Lung (tissue), 17 donors: ENCODE measurements at places on chromosomes 2 and 18. TPM values are rescaled to one million over a fixed set of nuclear protein-coding genes. Genes with fewer than 3 reads are reported as not detected.

AKAIN1 gene
- not detected for total RNA-seq

BIN1 gene
- 41.7 TPM for total RNA-seq

- no peaks in the 10 kb centered on the region for H3K36me3 ChIP-seq
- H3K27me3 ChIP-seq = no peaks in the 10 kb centered on the region
- H3K4me1 ChIP-seq = no peaks in the 10 kb centered on the region
- H3K27ac ChIP-seq = peak overlapping the region; percentile 37
- no peak for DNase-seq
These were observed 27.1 kb downstream of the SH2D6 start for GRCh38 chr2:85445316-85446295.

MDH1B gene
- 10.9 TPM for total RNA-seq

- H3K4me1 ChIP-seq = no peaks in the 10 kb centered on the region
- H3K27ac ChIP-seq = no peak overlapping the region
- H3K27me3 ChIP-seq = no peaks in the 10 kb centered on the region
- no peak overlapping the region for H3K4me3 ChIP-seq
These were observed 793.0 kb upstream of the ACVR2A start for GRCh38 chr2:147051814-147052213.

DNA sequence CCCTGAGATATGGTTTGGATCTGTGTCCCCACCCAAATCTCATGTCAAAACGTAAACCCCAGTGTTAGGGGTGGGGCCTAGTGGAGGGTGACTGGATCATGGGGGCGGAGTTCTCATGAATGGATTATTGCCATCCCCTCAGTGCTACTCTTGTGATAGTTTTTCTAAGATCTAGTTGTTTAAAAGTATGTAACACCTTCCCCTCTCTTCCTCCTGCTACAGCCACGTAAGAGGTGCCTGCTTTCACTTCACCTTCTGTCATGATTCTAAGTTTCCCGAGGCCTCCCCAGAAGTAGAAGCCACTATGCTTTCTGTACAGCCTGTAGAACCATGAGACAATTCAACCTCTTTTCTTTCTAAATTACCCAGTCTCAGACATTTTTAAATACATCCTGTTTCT lies 16.9 kb downstream of the PUM2 start:
- H3K4me3 ChIP-seq = no peak overlapping the region
- H3K27me3 ChIP-seq = no peaks in the 10 kb centered on the region
- H3K4me1 ChIP-seq = no peaks in the 10 kb centered on the region

- H3K27me3 ChIP-seq = no peaks in the 10 kb centered on the region
- no peak overlapping the region for H3K4me3 ChIP-seq
- H3K4me1 ChIP-seq = no peaks in the 10 kb centered on the region
- no peak for DNase-seq
These were observed 76.9 kb downstream of the NXPH2 start for GRCh38 chr2:138703242-138703641.

SLC11A1 gene
- total RNA-seq = 57.6 TPM

- H3K4me3 ChIP-seq = no peak overlapping the region
- no peaks in the 10 kb centered on the region for H3K36me3 ChIP-seq
These were observed 43.6 kb upstream of the TCF7L1 start for GRCh38 chr2:85089585-85089984.

- H3K27me3 ChIP-seq = no peaks in the 10 kb centered on the region
- no peak for DNase-seq
- H3K4me1 ChIP-seq = no peaks in the 10 kb centered on the region
- no peak overlapping the region for H3K27ac ChIP-seq
- H3K4me3 ChIP-seq = no peak overlapping the region
- peaks cover 20% of the 10 kb centered on the region for H3K36me3 ChIP-seq
These were observed 11.0 kb downstream of the ERFE start for GRCh38 chr2:238169708-238170251.

GRCh38 chr2:68757081-68757480 lies 22.5 kb downstream of the ARHGAP25 start:
- no peaks in the 10 kb centered on the region for H3K36me3 ChIP-seq
- H3K4me3 ChIP-seq = no peak overlapping the region
- no peaks in the 10 kb centered on the region for H3K27me3 ChIP-seq
- no peaks in the 10 kb centered on the region for H3K4me1 ChIP-seq

GRCh38 chr18:10195529-10195928 lies 258.9 kb upstream of the APCDD1 start:
- no peak overlapping the region for H3K4me3 ChIP-seq
- no peak overlapping the region for H3K27ac ChIP-seq
- H3K27me3 ChIP-seq = no peaks in the 10 kb centered on the region
- no peaks in the 10 kb centered on the region for H3K4me1 ChIP-seq

GRCh38 chr2:98606431-98606830 lies 1.9 kb downstream of the COA5 start:
- H3K4me1 ChIP-seq = peaks cover 8% of the 10 kb centered on the region
- H3K27me3 ChIP-seq = no peaks in the 10 kb centered on the region
- H3K36me3 ChIP-seq = peaks cover 15% of the 10 kb centered on the region
- H3K4me3 ChIP-seq = no peak overlapping the region
- DNase-seq = no peak

- no peak overlapping the region for H3K27ac ChIP-seq
- H3K27me3 ChIP-seq = no peaks in the 10 kb centered on the region
- no peaks in the 10 kb centered on the region for H3K4me1 ChIP-seq
- H3K4me3 ChIP-seq = no peak overlapping the region
- no peak for DNase-seq
These were observed 236.8 kb downstream of the CAMKMT start for GRCh38 chr2:44598330-44599119.

DNA sequence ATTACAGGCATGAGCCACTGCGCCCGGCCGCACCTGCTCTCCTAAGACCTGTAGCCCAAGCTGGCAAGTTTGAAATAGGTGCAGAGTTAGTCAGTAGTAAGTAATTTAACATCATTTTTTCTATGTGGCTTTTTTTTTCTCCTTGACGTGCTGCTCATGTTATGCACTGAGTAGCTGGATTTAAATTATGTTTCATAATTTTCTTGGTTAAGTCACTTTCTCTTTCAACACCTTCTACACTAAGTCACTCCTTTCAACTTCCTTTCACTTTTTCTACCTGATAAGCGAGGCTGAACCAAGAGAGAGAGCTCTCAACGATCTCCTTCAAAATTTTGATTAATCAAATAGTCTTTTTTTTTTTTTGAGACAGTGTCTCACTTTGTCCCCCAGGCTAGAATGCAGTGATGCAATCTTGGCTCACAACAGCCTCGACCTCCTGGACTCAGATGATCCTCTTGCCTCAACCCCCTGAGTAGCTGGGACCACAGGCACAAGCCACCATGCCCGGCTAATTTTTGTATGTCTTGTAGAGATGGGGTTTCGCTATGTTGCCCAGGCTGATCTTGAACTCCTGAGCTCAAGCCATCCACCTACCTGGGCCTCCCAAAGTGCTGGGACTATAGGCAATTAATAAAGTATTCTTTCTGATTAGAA lies 13.1 kb downstream of the CASP8 start:
- DNase-seq = no peak
- H3K27me3 ChIP-seq = no peaks in the 10 kb centered on the region
- H3K4me3 ChIP-seq = no peak overlapping the region
- H3K36me3 ChIP-seq = peaks cover 25% of the 10 kb centered on the region
- no peak overlapping the region for H3K27ac ChIP-seq
- H3K4me1 ChIP-seq = no peaks in the 10 kb centered on the region

CNDP1 gene
- total RNA-seq = not detected

GRCh38 chr2:12253167-12253778 lies 463.5 kb upstream of the TRIB2 start:
- H3K36me3 ChIP-seq = no peaks in the 10 kb centered on the region
- H3K4me3 ChIP-seq = no peak overlapping the region
- H3K27ac ChIP-seq = no peak overlapping the region
- no peaks in the 10 kb centered on the region for H3K27me3 ChIP-seq

GRCh38 chr18:63365876-63366212 lies 1.2 kb downstream of the KDSR start:
- no peaks in the 10 kb centered on the region for H3K27me3 ChIP-seq
- peaks cover 11% of the 10 kb centered on the region for H3K4me1 ChIP-seq

DNA sequence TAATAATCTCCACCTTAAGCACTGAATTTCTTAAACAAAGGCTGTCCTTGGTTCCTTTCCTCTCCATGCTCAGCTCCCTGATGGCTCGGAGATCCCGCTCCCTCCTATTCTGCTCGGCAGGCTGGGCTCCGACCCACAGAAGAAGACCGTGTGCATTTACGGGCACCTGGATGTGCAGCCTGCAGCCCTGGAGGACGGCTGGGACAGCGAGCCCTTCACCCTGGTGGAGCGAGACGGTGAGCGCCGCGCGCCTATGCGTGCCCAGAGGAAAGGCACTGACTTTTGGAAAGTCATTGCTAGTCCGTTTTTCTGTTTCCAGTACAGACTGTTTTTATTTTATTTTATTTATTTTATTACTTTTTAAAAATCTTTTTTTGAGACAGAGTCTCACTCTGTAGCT lies 9.6 kb downstream of the CNDP2 start:
- H3K27ac ChIP-seq = no peak overlapping the region
- no peaks in the 10 kb centered on the region for H3K27me3 ChIP-seq
- no peak overlapping the region for H3K4me3 ChIP-seq
- no peaks in the 10 kb centered on the region for H3K4me1 ChIP-seq
- no peak for DNase-seq

DNA sequence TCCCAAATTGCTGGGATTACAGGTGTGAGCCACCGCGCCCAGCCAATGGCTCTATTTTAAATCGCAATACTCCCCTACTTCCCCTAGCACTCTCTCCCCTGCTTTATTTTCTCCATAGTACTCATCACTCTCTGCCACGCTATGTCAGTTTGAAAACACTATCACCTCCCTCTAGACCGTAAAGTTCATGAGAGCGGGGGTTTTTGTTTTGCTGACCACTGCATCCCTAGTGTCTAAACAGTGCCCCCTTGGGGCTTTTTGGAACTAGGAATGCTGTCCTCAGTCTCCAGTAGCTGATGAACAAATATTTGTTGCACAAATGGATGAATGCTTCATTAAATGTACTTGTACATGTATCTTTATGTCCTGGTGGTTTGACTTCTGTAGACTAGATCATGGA lies 44.1 kb downstream of the ATOH8 start:
- peaks cover 3% of the 10 kb centered on the region for H3K36me3 ChIP-seq
- DNase-seq = peak; percentile 64
- H3K4me3 ChIP-seq = no peak overlapping the region
- no peak overlapping the region for H3K27ac ChIP-seq

DNA sequence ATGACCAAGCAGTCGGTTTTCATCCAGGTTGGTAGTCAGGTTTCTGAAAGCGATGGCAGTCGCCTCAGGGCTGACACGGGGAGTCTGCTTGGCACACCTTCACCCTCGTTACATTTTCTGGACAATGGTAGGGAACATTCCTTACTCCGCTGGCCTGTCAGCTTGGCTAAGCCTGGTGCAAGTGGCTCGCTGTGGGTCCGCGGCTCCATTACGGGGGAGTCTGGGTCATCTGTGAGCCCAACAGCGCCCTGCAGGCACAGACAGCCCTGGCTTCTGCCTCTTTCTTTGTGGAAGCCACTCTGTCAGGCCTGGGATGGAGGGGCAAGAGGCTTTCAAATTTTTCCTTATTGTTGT lies 95.6 kb downstream of the HDAC4 start:
- no peaks in the 10 kb centered on the region for H3K36me3 ChIP-seq
- no peak overlapping the region for H3K4me3 ChIP-seq
- no peaks in the 10 kb centered on the region for H3K27me3 ChIP-seq

- no peak overlapping the region for H3K4me3 ChIP-seq
- H3K36me3 ChIP-seq = peaks cover 14% of the 10 kb centered on the region
- no peak overlapping the region for H3K27ac ChIP-seq
- H3K27me3 ChIP-seq = no peaks in the 10 kb centered on the region
These were observed 17.1 kb downstream of the ATOH8 start for GRCh38 chr2:85770786-85771409.

MRPL19 gene
- total RNA-seq = 41.7 TPM

DNA sequence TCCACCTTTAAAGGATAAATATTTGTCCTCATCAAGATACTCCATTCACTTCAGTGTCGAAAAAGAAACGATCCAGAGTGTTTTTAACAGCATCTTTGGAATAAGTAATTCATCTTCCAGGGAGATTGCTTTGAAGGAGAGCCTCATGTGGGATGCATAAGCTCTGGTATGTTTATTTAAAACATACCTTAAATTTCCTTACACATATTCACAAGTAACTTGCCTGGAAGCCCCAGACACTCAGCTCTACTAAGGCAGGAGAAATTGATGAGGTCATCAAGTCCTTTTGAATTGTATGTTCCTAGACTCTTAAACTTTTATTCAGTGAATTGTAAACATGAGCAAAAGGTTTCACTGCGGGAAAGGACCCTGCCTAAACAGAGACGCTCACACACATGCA lies 103.0 kb downstream of the CDK15 start:
- H3K36me3 ChIP-seq = no peaks in the 10 kb centered on the region
- H3K27ac ChIP-seq = no peak overlapping the region
- H3K4me1 ChIP-seq = peaks cover 16% of the 10 kb centered on the region
- no peaks in the 10 kb centered on the region for H3K27me3 ChIP-seq

- no peak overlapping the region for H3K4me3 ChIP-seq
- H3K27ac ChIP-seq = no peak overlapping the region
- no peak for DNase-seq
- peaks cover 10% of the 10 kb centered on the region for H3K4me1 ChIP-seq
- no peaks in the 10 kb centered on the region for H3K27me3 ChIP-seq
These were observed 88.8 kb downstream of the UXS1 start for GRCh38 chr2:106105151-106105922.

GRCh38 chr2:15594291-15595256 lies 2.9 kb downstream of the DDX1 start:
- no peak overlapping the region for H3K27ac ChIP-seq
- H3K4me3 ChIP-seq = no peak overlapping the region
- H3K27me3 ChIP-seq = no peaks in the 10 kb centered on the region
- H3K4me1 ChIP-seq = no peaks in the 10 kb centered on the region
- peaks cover 22% of the 10 kb centered on the region for H3K36me3 ChIP-seq
- DNase-seq = no peak

MARS2 gene
- total RNA-seq = 7.2 TPM

GRCh38 chr2:157932480-157933159 lies 56.5 kb upstream of the ACVR1 start:
- H3K27ac ChIP-seq = no peak overlapping the region
- H3K27me3 ChIP-seq = no peaks in the 10 kb centered on the region
- peaks cover 7% of the 10 kb centered on the region for H3K4me1 ChIP-seq
- H3K36me3 ChIP-seq = no peaks in the 10 kb centered on the region

DNA sequence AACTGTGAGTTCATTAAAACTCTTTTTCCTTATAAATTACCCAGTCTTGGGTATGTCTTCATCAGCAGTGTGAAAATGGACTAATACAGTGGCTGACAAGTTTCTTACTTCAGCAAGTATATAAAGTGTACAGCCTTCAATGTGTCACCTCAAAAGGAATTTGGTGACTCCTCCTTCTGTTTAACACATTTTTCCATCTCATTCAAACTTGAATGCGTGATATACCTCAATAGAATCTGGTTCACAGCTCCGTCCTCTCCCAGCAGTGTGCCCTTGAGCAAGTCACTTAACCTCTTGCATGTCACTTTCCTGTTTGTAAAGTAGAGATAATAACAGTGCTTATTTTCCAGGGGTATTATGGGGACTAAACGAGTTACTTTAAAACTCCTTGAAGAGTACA lies 159.6 kb downstream of the CCBE1 start:
- DNase-seq = no peak
- H3K27ac ChIP-seq = no peak overlapping the region
- H3K27me3 ChIP-seq = no peaks in the 10 kb centered on the region
- H3K4me1 ChIP-seq = peaks cover 32% of the 10 kb centered on the region
- H3K36me3 ChIP-seq = no peaks in the 10 kb centered on the region

GRCh38 chr18:70334728-70335329 lies 46.0 kb downstream of the SOCS6 start:
- no peak overlapping the region for H3K27ac ChIP-seq
- no peak overlapping the region for H3K4me3 ChIP-seq
- H3K27me3 ChIP-seq = no peaks in the 10 kb centered on the region
- DNase-seq = no peak

GRCh38 chr2:176446718-176447414 lies 177.6 kb downstream of the MTX2 start:
- no peaks in the 10 kb centered on the region for H3K4me1 ChIP-seq

GRCh38 chr2:25894135-25894830 lies 16.0 kb upstream of the ASXL2 start:
- H3K36me3 ChIP-seq = no peaks in the 10 kb centered on the region
- H3K27me3 ChIP-seq = no peaks in the 10 kb centered on the region
- no peak overlapping the region for H3K27ac ChIP-seq
- no peak overlapping the region for H3K4me3 ChIP-seq
- no peaks in the 10 kb centered on the region for H3K4me1 ChIP-seq
